ENCODE measurements at places on chromosomes 16 and 17.

GRCh38 chr16:85935974-85936760 is 37.2 kb downstream of the IRF8 start:
- DNase-seq, result peak; percentile 63

DNA sequence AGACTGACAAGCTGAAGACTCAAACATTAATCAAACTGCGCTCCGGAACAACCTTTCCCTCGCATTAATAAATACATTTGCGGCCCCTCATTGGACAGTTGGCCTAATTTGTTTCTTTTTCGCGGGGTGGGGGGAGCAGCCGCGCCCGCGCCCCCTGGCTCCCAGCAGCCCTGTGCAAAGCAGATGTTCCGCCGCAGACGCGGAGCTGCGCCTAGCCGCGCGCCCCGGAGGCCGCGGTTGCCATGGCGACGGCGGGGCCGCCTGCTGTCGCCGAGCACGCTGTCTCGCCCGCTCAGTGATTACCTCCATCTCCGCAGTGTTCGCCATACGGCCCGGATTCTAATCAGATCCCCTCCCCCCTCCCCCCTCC is 25.5 kb downstream of the COPZ2 start:
- DNase-seq, result peak; percentile 57

DNA sequence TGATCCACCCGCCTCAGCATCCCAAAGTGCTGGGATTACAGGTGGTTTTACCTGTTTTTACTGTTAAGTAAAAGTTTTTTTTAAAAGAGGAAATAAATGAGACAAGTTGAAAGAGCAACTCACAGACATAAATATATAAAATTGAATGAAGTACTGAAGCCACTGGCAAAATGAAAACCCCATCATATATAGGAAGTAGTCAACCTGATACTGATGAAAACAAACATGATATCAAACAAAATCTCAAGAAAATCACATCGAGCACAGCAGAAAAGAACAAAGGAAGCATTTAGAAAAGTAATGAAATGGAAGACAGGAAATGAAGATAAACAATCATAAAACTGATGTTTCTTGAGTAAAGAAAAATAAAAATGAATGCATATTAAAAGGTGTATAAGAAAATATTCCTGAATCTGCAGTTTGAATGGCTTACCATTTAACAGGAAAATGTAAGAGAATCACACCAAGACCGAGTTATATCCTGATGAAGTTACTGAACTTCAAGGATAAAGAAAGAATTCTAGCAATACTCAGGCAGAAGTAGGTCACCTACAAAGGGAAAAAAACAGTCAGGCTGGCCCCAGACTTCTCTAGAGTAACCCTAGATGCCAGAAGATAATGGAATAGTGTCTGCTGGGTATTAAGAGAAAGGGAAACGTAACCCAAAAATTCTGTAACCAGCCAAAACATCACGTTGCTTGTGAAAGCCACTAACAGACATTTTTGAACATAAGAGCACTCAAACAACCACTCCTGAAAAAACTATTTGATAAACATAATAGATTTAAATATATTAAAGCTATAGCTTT is 31.5 kb downstream of the UBE2G1 start:
- no peak for DNase-seq

DNA sequence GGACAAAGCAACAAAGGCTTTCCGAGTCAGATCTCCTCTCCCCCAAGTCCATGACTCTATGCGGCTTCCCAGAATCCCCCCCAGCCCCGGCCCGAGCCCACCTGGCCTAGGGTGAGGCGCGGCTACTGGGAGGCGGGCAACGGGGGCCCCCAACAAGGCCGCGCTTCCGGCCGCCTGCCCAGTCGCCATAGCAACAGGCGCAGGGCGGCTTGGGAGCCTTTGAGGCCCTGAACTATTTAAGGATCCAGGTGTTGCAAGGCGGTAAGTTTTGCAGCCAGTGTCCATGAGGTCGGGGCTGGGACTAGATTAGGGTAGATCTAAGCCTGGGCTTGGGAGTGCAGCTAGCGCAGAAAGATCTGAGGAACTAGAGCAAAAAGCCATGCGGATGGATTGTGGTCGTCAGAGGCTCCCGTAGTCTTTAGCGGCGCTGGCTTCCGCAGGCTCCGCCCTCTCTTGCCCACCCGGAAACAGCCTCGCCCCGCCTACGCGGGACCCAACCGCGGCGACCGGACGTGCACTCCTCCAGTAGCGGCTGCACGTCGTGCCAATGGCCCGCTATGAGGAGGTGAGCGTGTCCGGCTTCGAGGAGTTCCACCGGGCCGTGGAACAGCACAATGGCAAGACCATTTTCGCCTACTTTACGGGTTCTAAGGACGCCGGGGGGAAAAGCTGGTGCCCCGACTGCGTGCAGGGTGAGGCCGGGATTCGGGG is at the start of the genes KIAA0753 and TXNDC17:
KIAA0753 (minus strand) TSS at position 176 of the 711 bp plus-strand sequence. CDS start 5,608 bp downstream, outside the sequence.
TXNDC17 (plus strand) TSS at position 525 of the 711 bp plus-strand sequence; CDS start at position 548, 23 bp downstream.
- DNase-seq, result peak; percentile 93

- no peak for DNase-seq
Measured at GRCh38 chr16:27803775-27804549, 254.0 kb downstream of the KATNIP start.

DNA sequence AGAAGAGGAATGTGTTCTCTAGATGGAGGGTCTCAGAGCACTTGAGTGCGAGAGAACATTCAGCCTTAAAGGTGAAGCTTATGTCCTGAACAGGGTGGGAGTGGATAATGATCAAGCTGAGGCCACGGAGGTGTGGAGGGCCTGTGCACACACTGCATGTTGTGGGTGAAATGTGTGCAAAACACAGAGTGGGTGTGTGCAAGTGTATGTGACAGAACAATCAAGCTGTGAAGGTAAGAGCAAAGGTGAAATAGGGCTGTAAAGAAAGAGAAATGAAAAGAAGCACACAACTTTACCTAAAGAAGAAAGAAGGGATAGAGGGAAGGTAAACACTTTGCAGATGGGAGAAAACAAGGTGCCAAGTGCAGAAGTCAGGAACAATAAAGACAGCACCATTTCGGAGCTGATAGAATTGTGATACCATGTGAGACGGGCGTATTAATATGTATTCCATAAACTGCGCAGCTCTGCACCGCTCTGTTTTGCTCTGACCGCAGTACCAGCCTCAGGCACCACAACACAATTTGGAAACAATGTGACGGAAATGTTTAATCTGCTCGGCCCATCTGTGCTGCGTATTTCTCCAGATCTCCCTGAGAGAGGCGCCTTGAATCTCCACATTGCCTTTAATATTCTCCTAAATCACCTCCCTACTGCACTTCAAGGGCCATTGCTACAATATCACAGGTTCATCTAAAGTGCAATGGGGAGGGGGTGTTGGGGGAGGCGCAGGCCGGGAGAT is 40.6 kb downstream of the SNX11 start:
- no peak for DNase-seq

DNA sequence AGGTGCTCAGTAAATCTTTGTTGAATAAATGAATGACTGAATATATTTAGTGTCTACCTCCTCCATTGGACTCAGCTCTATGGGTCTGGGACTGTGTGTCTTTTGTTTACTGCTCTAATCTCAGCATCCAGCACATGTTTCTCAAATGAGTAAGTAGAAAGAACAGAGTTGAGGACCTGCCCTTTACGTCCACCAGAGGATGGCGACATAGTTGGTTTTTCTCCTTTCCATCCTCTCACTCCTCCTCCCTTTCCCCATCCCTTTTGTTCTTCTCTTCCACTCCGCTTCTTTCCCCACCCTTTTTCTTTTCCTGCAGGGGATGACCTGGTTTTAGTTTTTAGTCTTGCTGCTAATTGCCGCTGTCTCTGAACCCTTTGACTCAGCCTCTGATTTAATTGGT is 12.1 kb upstream of the CHP2 start:
- DNase-seq, result no peak

DNA sequence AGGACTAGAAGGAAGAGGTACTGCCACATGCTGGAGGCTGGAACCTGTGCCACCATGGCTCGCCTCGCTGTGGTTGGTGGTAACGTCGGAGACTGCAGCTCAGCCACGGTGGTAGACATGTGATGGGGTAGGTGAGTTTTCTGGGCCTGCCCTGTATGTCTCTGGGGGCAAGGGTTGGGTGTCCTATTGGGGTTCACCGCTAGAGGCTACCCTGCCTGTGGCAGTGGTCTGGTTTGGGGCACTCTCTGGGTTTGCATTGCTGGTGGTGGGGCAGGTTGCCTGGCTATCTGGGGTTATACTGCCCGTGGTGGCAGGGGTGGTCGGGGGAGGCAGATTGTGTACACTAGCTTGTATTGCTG is 79.3 kb upstream of the KCNJ18 start:
- DNase-seq, result no peak

GRCh38 chr16:68608330-68608729 is 36.8 kb upstream of the CDH3 start:
- DNase-seq, result no peak

DNA sequence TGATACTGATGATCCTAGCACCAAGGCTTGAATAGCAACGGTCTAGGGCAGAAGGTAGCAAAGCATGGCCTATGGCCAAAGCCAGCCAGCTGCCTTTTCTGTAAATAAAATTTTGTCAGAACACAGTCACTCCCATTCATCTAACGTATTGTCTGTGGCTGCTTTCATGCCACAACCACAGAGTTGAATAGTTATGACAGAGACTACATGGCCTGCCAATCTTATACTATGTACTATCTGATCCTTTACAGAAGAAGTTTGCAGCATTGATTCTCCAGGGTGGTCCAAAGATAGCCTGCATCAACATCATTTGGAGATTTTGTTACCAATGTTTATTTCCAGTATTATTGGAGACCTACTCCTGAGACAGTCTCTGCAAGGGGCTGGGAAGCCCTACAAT is 19.9 kb upstream of the MMD start:
- no peak for DNase-seq

DNA sequence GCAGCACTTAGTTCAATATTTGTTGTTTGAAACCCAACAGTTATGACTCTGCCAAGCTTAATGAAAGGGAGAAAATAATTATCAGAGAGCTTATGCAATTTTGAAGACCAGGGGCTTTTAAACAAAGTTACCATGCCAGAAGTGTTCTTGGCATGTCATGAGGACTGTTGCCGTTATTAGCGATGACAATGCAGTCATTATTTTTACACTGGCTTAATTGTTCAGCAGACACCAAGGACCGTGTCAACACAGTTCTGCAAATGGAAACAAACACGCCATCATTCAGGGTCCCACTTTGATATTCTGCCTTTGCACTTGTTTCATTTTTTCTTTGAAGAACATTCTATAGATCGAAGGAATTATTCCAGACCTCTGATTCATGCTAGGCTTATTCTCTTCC is 518.5 kb downstream of the CDH13 start:
- DNase-seq, result no peak

DNA sequence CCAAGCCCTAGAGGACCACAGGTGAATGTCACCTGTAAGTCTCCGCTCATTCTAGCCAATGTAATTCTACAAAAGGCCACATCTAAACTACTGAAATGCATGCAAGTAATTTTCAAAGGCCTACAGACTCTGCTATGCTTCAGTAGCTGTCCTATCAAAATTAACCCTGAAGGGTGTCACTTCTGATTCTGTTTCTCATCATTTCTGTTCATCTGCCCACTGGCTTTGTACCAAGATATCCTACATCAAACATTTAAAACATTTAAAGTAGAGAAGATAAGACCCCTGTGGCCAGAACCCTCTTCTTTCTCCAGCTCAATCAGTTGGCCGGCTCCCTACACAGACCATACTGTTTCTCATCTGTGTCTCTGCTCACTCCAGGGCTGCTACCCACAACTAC is 21.5 kb downstream of the PHF12 start:
- DNase-seq, result no peak

GRCh38 chr16:75541236-75541635 is 5.3 kb upstream of the CHST5 start:
- DNase-seq, result no peak

GRCh38 chr17:50608700-50609379 is 25.8 kb upstream of the ABCC3 start:
- no peak for DNase-seq

DNA sequence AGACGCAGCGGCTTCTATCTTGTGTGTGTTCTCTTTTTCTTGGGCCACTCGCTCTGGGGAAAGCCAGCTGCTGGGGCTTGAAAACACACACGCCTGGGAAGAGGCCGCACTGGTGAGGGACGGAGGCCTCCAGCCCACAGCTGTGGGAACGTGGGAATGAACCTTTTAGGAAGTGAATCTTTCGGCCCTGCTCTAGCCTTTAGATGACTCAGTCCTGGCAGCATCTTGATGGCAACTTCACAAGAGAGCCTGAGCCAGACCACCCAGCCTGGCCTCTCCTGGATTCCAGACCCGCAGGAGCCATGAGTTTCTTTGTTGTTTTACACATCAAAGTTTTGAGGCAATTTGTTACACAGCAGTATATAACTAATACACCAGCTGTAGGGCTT is 2.2 kb upstream of the PDPK1 start:
- no peak for DNase-seq

- DNase-seq, result no peak
Measured at GRCh38 chr17:40346765-40347158, 17.8 kb downstream of the GJD3 start.

DNA sequence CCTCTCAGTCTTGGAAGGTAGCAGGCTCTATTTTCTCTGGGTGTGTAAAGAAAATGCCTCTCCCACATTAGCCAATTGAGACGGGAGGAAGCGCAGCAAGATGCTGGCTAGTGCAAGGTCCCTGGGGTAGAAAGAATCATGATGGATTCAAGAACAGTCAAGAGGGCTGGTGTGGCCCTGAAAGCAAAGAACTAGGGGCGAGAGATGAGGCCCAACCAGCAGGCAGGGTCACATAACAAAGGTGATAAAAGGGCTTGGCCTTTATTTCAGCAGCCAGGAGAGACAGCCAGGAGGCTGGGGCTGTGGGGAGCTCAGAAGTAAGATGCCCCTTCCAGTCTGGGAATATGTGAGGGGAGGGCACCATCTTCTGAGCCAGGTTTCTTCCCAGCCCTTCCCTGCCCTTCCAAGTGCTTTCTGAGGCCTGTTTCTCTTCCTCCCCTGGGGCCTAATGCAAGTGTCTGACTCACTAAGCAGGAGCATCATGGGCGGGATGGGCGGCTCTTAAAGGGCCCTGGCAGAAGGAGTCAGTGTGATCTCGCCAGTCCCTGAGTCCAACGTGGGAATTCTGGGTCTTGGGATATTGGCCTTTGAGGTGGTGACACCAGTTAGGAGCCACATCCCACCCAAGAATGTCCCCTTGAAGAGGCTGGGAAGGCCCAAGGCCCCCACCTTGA is 3.9 kb upstream of the NLRC5 start:
- DNase-seq, result no peak

DNA sequence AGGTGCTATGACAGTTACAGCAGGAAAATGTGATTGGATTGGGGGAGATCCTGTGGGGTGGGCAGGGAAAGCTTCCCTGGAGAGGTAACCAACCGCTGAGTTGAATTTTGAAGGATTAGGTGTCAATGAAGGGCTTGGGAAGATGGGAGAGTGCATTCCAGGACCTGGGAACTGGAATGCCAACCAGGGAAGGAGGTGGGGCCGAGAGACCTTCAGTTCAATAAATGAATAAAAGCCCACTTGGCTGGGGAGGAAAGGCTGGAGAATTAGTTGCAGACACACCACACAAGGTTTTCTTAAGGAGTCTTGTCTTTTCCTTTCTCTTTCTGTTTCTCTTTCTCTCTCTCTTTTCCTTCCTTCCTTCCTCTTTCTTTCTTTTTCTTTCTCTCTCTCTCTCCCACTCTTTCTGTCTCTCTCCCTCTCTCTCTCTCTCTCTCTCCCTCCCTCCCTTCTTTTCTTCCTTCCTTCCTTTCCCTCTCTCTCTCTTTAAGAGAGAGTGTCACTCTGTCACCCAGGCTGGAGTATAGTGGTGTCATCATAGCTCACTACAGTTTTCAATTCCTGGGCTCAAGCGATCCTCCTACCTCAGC is 3.3 kb downstream of the USP43 start:
- no peak for DNase-seq
